ENCODE measurements at places on chromosomes 12 and 14.
A peak's percentile ranks its signal among the peaks of the same experiment; 100 is the strongest.

- peak; percentile 26 for DNase-seq
Measured at GRCh38 chr12:63083046-63083445, 68.0 kb downstream of the AVPR1A start.

- DNase-seq, result no peak
Measured at GRCh38 chr14:45651890-45652289, 398.9 kb upstream of the MIS18BP1 start.

DNA sequence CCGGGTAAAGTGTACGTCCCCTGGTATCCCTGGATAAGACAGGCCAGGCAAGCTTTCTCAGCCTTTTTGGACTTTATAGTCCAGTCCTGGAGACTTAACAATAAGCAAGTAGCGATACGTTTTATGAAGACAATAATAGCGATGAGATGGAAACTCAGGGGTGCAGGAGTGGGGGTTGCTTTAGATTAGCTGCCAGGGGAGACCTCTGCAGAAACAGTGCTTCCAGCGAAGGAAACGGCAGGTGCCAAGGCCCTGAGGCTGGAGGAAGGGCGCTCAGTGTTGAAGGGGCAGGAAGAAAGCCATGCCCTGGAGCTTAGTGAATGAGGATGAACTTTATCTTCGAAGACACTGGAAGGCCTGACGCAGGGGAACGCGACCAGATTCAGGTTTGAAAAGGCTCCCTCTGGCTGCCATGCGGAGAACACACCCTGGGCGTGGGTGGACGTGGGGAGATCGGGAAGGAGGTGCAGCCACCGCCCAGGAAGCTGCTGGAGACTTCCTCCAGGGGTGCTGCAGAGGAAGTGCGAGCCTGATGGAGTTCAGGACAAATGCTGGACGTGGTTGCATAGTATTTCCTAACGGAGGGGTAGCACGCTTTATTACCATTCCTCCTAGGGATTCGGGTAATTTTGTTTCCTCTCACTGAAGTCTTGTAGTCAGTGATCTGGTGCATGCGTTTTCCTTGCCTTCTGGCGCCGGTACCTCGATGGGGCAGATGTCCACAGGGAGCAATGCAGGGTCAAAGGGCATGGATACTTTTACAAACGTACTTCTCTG lies 26.1 kb upstream of the UBC start:
- DNase-seq, result no peak

- DNase-seq, result no peak
Measured at GRCh38 chr14:77822741-77823140, 22.8 kb downstream of the ADCK1 start.

DNA sequence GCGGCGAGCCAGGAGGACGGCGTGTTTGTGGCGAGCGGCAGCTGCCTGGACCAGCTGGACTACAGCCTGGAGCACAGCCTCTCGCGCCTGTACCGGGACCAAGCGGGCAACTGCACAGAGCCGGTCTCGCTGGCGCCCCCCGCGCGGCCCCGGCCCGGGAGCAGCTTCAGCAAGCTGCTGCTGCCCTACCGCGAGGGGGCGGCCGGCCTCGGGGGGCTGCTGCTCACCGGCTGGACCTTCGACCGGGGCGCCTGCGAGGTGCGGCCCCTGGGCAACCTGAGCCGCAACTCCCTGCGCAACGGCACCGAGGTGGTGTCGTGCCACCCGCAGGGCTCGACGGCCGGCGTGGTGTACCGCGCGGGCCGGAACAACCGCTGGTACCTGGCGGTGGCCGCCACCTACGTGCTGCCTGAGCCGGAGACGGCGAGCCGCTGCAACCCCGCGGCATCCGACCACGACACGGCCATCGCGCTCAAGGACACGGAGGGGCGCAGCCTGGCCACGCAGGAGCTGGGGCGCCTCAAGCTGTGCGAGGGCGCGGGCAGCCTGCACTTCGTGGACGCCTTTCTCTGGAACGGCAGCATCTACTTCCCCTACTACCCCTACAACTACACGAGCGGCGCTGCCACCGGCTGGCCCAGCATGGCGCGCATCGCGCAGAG lies 873 bp downstream of the PLXNC1 start:
- peak; percentile 50 for DNase-seq

DNA sequence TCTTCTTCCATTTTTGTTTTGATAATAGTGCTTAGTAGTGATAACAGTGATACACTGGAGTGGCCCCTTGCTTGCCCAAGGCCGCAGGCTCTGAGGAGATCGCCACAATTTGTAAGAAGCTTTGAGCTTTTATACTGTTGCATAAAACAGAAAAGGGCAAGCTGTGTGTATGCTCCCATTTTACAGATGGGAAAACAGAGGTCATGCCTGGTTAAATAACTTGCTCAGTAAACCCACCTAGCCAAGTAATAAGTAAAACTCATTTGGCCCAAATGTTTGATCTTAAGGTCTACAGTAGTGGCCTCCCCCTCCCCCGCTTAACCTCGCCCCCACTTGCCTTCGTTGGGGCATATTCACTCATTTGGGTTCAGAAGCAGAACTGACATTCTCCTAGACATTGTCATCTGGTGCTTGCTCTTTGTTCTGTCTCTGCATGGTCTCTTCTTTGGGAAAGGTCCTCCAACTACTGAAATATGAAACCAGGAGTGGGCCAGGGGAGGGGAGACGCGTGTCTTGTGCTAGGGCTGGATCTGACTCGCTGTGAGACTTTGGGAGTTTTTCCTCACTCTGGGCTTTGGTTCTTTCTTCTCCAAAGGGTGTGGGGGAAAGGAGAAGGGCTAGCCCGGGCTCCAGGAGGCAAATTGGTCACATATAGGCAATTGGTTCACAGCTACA lies 88.1 kb downstream of the PAPOLA start:
- DNase-seq, result no peak

DNA sequence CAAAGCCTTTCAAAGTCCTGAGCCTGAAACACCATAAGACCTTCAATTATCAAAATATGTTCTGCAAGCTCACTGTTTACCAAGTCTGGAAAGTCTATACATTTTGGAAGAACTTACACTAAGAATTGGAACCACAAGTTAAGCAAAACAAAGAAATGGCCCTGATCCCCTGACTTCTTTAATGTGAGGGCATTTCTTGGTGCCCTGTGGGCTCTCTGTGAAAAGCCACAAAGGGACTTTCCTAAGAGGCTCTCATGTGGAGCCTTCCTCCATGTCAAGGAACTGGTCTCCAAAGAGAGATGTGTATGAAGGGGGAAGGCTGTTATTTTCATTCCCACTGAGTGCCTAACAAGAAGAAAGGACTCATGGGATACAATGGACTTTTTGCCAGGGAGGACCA lies 13.5 kb upstream of the MYH6 start:
- DNase-seq, result no peak

DNA sequence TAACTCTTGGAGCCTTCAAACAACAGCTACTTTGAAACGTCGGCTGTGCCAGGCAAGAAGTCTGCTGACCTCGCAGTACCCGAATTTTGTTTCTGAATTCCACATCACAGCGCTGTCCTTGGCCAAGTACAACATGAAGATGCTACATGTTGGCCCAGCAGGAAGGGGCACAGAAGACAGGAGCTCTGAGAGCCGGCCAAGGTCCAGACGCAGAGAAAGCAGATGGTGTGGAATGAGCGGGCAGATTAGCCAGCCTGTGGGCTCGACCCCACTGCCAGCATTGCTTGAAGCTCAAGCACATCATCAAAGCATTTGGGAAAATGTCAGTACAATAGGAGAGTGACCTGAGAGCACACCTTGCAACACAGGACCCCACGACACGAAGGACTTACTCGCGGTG lies 64.5 kb downstream of the FZD10 start:
- DNase-seq, result no peak

DNA sequence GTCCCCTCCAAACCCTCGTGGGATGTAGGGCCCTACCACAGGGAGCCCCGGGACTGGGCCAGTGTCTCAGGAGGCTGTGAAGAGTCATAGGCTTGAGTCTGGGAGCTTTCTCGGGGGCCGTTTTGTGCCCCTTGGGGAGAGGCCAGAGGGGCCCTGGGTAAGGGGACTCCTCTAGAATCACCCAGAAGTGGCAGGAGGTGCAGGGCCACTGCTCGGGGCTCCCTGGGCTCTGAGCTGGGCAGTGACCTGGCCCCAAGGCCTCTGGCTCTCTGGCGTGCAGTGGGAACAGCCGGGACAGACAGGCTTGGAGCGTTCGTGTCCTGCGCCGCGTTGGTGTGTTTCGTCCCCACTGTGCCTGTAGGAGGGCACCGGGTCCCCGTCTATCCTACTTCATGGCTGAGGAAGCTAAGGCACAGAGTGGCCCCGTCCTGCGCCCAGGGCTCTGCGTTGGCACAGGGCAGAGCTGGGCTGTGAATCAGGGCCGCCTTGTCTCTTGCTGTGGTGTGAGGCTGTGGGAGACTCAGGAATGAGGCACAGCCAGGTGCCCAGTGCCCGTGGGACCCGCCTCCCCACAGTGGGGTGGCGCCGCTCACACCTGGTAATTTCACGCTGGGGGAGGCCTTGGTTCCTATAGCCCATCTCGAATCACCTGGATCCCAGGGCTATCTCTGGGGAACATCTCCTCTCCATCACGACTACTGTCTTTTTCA lies 23.8 kb upstream of the KIF26A start:
- DNase-seq, result no peak

GRCh38 chr12:132507656-132508490 lies 17.9 kb downstream of the FBRSL1 start:
- no peak for DNase-seq

DNA sequence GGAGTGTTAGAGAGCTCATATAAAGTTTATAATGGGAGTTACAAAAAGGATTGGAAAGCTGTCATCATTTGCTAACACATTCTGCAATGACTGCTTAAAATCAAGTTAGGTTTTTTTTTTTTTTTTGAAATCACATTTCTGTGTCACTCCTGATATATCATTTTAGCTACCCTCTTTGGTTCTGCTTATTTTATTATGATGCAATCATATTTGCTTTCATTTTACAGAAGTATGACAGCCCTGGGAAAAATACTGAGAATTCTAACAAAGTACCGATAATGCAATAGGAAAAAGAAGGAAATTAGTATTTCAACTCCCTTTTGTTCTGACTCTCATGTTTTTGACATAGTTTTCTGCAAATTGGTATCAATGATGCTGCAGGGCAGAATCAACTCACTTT lies 71.6 kb upstream of the MDGA2 start:
- no peak for DNase-seq

GRCh38 chr12:104985206-104985605 lies 910 bp upstream of the NOPCHAP1 start:
- peak; percentile 38 for DNase-seq

- no peak for DNase-seq
Measured at GRCh38 chr12:52193991-52194390, 2.2 kb upstream of the KRT80 start.

DNA sequence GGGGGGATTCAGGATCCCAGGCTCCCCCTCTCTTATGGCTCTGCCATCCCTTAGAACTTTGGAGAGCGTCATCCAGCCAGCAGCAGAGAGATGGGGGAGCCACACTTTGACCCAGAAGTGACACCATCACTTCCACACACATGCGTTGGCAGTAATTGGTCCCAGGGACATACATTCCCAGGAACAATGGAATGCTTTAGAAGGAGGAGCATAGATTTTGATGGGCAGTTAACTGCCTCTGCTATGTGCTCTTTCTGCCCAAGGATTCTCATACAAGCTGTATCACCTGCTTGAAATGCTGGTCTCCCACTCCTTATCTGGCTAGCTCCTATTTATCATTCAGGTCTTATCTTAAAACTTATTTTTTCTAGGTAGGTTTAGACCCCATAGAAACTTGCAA lies 109.0 kb upstream of the RPH3A start:
- DNase-seq, result no peak

DNA sequence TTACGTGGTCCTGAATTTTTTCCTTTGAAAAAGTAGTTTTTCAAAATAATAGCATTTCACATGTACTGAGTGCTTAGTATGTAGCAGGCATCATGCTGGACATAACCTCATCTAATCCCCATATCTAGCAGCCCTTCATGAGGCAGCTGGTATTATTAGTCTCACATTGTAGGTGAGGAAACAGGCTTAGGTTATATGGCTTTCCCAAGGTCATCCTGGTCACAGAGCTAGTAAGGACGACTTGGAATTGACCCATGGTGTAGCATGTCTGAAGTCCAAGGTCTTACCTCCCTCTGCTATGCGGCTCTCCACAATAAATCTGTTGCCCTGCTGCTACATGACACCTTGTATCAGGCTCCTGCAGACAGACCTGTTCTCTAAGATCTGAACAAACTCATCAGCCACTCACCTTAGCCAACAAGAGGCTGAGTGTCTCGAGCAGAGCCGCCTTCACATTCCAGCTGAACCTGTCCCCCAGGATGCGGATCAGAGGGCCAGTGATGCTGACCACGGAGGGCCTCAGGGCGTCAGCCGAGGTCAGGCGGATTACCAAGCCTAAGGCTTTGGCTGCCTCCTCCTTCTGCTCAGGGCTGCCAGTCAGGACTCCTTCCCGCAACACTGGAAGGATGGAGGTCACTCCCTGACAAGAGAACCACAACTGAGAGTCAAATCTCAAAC lies 19.7 kb upstream of the RAB35 start:
- no peak for DNase-seq

GRCh38 chr12:123655420-123655819 lies 15.5 kb upstream of the TCTN2 start:
- DNase-seq, result no peak

DNA sequence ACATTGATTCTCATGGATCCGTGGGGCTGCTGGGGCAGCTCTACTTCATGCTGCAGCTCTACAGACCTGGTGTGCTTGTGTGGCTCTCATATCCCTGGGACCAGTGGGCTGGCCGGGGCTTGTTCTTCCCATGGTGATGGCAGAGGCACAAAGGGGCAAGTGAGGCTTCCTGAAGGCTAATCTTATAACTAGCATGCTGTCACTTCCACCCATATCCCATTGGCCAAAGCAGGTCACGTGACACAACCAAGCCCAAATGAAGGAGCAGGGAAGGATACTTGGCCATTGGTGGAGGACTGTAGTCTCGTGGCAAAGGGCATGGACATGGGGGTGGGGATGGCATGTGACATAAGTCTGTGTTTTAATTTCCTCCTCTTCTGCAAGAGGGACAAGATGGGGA lies 9.9 kb downstream of the PLBD2 start:
- no peak for DNase-seq

DNA sequence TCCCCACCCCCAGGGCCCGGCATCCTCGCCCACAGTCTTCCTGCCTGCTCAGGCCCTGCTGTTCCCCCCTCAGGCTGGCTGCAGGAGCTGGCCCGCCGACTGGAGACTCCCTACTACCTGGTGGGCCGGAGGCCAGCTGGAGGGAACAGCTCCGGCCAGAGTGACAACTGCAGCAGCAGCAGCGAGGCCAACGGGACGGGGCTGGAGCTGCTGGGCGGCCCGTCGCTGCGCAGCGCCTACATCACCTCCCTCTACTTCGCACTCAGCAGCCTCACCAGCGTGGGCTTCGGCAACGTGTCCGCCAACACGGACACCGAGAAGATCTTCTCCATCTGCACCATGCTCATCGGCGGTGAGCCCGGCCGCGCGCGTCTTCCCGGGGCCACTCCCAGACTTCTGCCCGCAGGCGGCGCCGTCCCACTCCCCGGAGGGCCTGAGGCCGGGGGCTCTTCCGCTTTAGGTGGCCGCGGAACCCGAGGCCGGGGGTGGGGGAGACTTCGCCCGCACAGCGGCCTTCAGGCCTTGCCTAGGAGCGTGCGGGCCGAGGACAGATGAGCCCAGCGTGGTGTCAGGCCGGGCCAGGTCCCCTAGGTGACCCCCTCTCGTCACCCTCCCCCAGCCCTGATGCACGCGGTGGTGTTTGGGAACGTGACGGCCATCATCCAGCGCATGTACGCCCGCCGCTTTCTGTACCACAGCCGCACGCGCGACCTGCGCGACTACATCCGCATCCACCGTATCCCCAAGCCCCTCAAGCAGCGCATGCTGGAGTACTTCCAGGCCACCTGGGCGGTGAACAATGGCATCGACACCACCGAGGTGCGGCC lies 10.2 kb downstream of the KCNH3 start:
- no peak for DNase-seq
